NAMALWA (cell line): ENCODE measurements at places on chromosomes 1 and 21.

- DNase-seq, result no peak
Measured at GRCh38 chr1:59672851-59673572, 141.7 kb upstream of the HOOK1 start.

DNA sequence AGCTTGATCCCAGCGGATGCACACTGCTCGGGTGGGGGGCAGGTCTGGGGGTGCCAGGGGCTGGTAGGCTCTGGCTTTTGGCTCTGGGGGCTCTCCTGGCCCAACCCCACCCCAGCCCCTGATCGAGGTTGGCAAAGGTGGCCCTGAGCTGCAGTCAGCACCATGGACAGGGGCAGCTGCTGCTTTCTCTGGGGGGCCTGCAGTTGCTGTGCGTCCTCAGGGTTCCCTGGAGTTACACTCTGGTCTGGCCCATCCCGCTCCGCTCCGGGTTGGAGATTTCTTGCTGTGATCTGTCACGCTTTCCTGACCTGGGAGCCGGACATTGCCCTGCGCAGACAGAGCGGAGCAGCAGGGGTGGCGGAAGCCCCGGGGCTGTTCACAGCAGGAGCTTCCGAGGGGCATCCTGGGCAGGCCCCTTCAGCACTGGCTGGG lies 8.0 kb upstream of the PLCH2 start:
- peak; percentile 69 for DNase-seq

DNA sequence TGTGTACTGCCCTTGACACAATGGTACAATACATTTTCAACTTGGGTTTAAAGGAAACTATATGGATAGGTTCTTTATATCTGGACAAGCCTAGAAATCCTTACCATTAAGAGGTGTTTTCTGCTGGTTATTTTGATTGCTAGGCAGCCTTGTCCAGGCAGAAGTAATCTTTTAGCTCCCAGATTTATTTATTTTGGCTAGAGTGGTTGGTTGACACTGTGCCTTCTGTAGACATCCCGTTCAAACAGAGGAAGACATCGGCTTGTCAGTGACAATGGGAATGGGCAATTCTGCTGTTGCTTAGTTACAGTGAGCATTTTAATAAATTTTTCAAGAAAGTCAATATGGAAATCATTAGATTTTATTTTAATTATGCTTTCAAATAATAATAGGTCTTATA lies 138.8 kb downstream of the VPS13D start:
- DNase-seq, result no peak

DNA sequence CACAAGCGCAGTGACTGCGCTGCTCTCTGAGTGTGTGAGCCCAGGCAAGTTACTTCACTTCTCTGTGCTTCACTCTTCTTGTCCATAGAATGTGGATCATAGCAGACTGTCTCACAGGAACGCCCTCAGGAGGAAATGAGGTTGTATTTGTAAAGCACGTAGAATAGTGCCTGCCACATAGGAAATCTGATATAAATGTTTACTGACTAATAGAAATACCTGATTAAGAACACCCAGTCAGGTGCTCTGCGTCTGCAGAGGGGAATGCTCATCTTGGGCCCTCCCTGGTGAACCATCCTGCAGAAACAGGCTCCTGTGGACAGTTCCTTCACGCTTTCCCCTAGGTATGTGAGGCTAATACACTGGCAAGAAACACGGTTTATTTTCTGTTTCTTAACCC lies 100.3 kb downstream of the BEND5 start:
- DNase-seq, result no peak

DNA sequence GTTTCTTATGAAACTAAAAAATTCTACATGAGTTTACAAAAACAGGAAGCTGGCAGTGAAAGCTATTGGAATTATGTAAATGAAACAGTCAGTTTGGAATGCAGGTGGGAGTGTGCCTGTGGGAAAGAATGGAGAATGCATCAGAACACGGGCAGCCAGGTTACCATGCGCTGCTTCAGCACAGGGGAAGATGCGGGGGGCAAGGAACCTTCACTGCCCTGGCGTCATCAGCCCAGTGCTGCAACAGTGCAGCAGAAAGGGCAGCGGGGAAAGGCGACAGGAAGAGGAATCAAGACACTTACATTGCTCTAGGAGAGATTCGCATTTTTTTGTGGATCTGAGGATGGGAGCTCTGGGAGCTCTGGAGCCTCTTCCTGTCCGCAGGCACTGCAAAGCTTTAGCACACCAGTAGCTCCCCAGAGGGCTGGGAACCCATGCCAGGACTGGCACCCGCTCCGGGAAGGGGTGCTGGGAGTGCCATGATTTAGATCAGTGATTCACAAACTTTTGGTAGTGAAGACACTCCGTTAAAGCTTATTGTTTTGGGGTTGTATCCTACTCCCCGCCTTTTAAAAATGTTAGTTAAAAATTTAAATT lies 64.1 kb upstream of the WDR26 start:
- no peak for DNase-seq

DNA sequence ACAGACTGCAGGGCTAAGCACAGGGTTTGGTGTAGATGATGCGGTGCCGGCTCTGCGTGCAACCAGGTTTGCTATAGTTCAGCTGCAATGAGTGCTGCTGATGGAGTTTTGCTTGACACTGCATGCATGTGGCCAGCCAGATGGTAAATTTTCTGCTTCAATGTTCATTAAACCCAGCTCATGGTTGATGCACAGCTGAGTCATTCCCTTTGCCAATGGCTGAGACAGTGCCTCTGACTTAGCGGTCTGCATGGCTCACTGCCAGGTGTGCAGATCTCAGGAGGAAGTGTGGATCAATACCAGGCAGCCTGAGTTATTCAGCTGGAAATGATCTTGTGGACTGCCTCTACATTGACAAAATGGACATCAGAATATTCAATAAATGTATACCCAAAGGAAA lies 172.7 kb upstream of the ZP4 start:
- no peak for DNase-seq

DNA sequence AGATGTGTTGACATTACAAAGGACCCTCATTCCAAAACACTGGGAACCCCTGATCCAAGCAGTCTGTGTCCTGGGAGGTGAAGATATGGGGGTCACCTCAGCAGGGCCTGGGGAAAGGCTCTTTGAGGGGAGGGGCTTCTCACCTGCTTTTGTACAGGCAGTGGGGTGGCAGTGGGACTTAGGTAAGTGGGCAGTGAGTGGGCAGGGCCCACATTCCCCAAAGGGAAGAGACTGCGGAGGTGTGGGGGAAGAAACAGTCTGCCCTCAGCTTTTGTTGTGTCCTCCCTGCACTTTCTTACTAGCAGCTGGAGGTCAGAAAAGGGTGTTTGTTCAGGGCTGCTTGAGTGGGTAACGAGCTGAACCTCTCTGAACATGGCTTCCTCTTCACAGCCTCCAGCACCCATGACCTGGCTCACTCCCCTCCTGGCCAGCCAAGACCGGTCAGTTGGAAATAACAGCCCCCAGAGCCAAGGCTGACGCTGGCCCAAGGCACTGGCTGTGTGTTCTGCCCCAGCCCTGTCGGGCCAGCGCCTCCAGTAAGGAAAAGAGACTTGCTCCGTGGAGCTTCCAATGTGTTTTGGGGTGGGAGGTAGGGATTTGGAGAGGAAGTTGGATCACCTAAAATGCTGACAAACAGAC lies 173.5 kb downstream of the PSMG1 start:
- no peak for DNase-seq

DNA sequence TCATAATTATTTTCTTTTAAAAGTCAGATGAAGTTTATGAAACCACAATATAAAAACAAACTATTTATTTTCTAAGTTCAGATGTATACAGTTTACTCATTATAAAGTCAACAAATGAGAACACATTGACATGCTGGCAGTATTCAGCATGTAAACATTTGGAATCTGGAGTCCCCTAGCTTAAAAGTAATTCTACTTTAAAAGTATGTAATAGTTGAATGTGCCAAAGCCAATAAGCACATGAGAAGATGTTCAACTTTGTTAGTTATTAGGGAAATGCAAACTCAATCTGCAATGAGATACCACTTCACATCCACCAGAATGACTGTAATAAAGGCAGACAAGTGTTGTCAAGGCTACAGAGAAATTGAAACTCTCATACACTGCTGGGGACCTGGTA lies 96.6 kb downstream of the RYR2 start:
- no peak for DNase-seq

DNA sequence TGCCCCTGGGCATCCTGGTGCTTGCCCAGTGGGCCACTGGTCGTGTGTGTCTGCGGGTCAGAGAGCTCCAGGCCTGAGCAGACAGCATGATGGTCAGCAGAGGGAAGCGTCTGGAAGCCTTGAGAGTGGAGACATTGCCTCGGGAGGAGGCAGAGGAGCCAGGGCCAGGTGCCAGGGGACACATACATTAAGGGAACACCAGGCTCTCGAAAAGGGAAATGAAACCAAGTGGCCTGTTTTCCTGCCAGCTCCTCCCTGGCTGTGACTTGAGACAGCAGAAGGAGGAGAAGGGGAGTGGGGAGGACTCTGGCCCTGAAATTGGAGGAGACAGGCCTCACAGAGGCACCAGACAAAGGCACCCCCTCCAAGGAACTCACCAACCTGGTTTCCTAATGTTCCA lies 62.4 kb upstream of the LRP8 start:
- peak; percentile 74 for DNase-seq

- DNase-seq, result no peak
Measured at GRCh38 chr21:28160378-28160777, 832.3 kb downstream of the LTN1 start.

- no peak for DNase-seq
Measured at GRCh38 chr21:15279482-15279881, 214.7 kb upstream of the NRIP1 start.

DNA sequence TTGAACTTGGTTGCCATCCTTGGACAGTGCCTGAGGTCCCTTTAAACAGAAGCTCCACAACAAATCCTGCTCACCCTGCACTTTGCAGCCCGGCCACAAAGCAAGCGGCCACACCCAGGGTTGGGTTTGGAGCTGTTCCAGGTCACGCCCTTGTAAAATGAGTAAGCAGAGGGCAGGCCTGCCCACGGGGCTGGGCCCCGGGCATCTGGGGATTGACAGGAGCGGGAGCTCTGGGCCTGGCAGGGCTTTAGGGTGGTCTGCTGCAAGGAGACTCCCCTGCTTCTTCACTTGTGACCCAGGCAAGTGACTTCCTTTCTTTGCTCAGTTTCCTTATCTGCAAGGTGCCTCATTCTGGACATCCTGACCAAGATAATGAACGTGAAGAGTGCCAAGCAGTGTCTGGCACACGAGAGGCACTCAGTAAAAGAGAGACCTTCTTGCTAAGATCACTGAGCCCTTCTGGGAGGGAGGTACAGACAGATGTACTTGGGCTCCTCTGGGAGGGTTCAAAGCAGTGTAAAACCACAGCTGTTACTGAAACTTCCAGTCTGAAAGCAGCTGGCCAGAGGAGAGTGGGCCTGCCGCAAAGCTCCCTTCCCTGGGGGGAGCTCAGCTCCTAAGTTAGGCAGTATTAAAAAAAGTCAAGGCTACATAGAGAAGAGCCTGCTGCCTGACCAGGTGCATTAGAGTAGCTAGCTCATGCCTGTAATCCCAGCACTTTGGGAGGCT lies 2.6 kb downstream of the E2F2 start:
- DNase-seq, result peak; percentile 92

DNA sequence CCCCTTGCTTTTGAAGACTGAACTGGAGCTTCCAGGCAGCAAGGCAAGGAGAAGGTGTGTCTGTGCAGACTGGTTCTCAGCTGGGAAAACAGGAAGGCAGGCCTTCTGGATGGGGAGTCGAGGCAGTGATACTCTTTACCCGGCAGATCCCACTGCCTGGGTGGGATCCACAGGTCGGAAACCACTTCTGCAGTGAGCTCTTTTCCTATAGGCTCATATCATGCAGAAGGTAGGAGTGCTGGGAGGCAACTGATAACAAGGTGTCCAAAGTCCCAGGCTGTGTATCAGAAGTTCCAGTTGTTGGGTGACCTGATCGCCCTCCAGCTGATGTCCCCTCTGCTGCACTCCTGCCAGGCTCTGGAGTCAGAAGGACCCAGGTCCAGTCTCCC lies 17.1 kb downstream of the ACOT11 start:
- no peak for DNase-seq

DNA sequence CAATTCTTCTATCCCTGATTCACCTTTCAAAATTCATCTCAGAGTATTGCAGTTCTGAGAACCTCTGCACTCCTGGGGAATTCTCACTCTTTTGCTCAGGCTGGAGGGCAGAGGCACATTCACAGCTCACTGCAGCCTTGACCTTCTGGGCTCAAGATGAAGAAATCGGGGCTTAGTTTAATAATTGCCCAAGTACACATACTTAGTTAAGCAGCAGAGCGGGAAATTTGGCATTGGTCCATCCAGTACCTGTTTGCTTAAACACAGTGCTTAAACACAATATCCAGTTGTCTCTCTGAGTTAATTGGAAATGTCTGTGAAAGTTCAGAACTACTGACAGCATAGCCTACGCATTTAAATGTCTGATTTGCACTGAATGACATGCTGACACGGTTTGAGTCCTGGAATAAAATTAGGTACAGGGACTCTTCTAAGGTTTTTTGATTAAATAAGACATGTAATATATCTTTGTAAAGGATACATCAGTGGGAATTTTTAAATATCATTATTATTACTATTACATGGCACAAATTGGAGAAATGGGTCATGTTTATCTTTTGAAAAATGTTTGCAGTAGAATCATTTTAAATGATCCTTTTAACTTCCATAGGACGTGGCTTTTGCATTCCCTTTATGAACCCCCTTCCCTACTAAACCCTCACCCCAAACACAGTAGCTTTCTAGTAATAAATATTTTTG lies 337.4 kb downstream of the SRGAP2C start:
- DNase-seq, result no peak

- DNase-seq, result peak; percentile 89
Measured at GRCh38 chr1:200154069-200154767, 126.7 kb downstream of the NR5A2 start.

DNA sequence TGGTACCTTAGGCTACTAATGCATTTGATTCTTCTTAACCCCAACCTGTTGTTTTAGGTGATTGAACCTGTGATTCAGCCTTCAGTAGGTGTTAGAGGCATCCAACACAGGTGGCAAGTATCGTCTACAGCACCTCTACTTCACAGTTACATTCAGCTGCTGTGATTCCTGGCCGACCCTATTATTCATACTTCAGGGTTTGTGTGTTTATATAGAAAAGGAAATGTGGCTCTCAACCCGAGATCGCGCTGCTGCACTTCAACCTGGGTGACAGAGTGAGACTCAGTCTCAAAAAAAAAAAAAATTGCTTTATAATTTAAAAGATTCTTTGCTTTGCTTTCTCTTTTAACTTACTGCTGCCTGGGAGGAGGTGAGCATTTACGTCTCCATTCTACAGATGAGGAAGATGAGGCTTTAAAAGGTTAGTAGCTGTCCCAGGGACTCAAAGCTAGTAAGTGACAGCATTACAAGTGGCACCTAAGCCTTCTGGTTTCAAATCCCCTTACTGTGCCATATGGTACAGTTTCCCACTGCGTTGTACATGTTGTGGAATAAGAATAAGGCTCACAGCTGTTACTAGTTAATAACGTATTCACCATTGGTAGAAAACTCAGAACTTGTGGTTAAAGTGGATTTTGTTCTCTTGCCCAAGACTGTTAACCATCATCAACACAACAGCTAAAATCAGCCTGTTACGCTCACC lies 9.9 kb upstream of the GPR25 start:
- DNase-seq, result no peak

GRCh38 chr1:225179686-225180085 lies 248.2 kb downstream of the LBR start:
- no peak for DNase-seq

GRCh38 chr1:222140206-222140605 lies 398.3 kb upstream of the DUSP10 start:
- DNase-seq, result no peak

- no peak for DNase-seq
Measured at GRCh38 chr1:14549897-14550620, 48.4 kb upstream of the KAZN start.
